ENCODE measurements at places on chromosomes 11 and 22.

DNA sequence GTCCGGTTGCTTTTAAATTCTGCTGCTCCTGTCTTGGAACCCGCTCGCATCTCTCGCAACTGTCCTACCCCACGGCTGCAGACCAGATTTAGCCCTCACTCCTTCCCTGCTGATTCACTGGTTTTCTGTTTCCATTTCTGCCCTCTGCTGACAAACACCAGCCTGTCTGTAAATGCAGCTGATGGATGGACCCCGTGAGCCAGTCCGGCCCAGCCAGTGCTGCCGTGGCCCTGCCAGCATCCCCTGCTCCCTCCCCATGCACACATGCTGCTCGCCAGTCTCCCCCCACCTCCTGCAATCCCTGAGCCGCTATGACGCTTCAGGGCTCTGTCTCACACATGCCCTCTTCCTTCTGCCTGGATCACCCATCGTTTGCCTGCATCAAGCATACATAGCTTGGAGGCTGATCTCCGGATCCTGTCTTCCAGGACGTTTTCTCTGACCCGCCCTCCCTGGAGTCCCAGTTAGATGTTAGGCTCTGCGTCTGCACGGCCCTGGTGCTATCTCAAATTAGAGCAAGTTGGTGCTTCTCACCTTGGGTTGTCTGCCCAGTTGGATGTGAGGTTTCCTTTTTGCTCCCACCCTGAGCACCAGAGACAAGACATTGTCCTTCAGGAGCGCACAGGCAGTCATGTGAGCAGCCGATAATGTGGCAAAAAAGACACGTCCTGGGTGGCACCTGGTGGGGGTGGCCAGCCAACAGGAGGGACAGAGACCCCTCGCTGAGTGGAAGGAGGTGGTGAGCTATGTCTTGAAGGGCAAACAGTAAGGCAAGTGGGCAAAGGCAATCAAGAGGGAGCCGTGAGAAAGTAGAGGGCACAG is 4.3 kb upstream of the ACR start:
- DNase-seq = no peak

DNA sequence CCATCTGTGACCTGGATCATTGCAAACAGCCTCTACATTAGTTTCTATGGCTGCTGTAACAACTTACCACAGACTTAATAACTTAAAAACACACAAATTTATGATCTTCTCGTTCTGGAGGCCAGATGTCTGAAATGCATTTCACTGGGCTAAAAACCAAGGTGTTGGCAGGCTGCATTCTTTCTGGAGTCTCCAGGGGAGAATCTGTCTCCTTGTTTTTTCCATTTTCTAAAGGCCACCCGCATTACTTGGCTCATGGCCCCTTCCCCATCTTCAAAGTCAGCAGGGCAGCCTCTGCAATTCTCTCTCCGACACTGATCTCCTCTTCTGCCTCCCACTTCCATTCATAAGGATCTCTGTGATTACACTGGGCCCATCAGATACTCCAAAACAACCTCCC is 11.6 kb downstream of the SCGB1A1 start:
- DNase-seq = no peak

GRCh38 chr11:44315947-44316658 is 6.2 kb upstream of the ALX4 start:
- no peak for DNase-seq

DNA sequence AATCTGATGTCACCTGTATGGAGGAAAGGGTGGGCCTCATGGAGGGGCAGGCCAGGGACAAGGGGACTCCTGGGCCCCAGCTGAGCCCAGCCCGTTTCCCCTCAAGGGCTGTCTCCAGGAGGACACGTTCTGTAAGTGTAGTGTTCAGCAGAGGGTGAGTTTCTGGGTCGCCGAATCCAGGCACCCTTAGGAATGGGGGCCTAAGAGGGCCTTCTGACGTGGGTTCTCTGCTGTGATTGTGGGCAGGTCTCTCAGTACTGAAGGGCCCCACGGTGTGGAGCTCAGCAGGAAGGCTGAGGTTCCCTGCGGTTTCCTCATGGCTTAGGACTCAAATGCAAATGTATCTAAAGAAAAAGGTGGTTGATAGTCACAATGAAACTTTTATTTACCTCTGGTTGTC is 6.5 kb downstream of the PTDSS2 start:
- no peak for DNase-seq

GRCh38 chr22:27461470-27461869 is 340.1 kb downstream of the MN1 start:
- no peak for DNase-seq

Measured in activated CD4-positive, alpha-beta T cell treated with anti-CD3 and anti-CD28 coated beads for 24 hours (primary cell).